ENCODE measurements at places on chromosomes 6 and 20.

DNA sequence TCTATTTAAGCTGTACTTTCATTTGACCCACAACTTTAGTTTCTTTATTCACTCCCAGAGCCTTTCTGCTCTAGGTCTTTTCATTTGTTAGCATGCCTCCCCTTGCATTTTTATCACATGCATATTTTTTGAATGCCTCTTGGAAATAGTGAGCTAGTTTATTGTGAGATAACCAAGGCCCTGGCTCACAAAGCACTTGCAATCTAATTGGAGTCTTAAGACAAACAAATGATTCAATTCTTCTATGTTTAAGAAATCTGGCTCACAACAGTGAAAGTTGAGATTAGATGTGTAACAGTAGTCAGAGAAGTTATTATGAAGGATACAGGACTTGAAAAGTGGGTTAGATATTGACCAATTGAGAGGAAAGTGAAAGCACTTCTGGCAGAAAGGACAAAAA lies 173.4 kb downstream of the MOXD1 start:
- no peak for DNase-seq

- DNase-seq = peak; percentile 26
Observed at GRCh38 chr6:83592770-83593394, 80.5 kb downstream of the PRSS35 start.

DNA sequence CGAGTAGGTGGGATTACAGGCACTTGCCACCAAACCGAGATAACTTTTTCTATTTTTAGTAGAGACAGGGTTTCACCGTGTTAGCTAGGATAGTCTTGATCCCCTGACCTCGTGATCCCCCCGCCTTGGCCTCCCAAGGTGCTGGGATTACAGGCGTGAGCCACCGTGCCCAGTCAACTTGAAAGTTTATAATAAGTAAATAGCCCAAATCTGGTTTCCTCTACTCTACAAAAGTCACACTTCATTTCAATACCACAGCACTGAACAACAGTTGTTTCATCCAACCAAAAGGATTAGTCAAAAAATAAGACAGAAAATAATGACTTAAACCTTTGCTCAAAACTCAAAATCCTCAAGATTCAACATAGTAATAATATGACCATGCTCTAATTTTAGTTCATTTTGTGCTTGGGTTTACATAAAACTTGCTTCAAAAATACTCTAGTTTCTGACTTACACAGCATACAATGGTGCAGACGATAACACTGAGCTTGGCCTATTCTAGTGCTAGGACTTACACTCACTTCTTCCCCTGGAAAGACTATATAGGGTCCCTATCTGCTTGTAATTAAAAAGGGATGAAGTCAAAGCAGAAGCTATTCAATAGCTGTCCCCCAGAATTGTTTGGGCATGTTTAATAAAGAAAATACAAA lies 56.7 kb downstream of the NT5E start:
- no peak for DNase-seq

DNA sequence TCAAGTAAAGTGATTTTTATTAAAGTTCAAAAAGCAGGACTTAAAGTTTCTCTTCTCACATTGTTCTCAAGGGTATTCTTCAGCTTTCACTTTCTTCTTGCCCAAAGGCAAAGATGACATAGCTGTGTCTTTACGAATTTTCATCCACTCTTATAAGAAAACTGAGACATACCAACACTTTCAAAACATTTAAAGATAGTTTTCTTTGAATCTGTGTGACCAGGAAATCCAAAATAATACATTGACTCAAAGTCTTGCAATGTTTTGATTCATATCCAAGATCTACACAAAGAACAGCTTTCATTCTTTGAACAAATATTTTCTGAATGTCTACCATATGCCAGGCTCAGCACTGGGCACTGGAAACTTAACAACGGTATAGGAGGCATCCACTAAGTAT lies 117.9 kb downstream of the SIM1 start:
- DNase-seq = no peak

DNA sequence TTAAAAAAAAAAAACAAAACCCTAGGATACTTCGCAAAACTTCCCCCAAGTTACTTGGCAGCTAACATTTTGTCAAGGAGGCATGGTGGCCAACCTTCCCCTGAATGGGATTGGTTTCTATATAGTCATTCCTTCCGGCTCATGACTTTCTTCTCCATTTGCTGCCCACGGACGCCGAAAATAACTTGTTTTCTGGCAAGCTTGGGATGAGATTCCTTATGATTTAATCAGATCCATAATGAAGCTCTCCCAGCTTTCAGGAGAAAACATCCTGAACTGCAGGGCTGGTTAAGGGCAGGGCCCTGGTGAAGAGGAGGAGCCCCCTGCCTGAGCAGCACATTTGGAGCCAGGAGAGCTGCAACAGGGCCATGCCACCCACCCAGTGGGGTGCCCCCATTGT lies 49.9 kb downstream of the PPP1R16B start:
- no peak for DNase-seq

DNA sequence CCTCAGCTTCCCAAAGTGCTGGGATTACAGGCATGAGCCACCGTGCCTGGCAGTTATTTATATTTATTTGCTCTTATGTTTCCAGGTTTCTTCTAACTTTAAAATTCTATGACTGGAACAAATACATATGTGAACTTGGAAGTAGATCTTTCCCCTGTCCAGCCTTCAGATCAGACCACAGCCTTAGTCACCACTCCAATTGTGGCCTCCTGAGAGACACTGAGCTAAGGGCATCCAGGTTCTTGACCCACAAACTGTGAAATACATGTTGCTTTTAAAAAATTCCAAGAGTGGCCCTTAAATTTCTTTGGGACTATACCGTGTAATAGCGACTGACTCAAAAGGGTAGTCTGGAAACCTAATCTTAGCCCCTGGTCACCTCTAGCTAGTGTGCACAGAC lies 1.5 kb upstream of the ADGRG6 start:
- DNase-seq = no peak

DNA sequence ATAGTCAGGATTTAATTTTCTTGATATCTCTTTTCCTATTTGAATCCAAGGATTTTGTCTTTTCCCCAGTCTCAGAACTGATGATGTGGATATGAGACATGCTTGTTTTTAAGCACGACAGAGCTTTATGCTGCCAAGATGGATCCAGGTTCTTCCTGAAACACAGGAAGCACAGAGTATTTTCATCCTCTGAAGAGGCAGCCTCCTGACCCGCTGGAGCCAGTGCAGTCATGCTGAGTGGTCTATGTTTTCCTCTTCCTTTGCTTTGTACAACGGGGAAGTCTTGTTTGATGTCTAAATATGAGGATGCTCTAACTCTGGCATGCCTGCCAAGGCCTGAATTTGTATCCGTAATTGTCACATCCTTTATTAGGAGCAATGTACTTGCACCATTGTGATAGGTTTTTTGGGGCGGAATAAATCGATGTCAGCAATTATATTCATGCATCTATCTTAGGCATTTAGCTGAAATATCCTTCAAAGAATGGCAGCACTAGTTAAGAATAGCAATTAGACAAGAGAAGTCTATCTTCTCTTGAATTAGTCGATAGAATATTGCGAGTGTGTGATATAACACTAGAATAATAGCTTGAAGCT lies 407.1 kb upstream of the JAG1 start:
- no peak for DNase-seq

DNA sequence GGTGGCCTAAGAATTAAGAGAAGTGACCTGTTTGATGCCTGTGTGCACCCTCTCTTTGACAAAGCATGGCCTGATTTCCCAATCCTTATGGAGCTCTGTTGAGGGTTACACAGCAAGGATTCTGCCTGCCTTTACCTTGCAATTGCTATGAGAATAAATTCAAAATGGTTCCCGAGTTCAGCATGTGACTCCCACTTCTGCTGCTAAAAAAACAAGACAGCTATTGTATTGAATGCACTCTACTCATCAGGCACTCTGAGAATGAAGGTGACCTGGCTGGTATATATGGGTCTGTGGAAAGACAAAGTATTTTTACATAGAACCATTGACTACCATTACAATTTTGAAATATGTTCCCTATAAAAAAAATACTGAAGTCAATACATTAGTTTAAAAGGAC lies 190.3 kb downstream of the ATXN1 start:
- DNase-seq = no peak

DNA sequence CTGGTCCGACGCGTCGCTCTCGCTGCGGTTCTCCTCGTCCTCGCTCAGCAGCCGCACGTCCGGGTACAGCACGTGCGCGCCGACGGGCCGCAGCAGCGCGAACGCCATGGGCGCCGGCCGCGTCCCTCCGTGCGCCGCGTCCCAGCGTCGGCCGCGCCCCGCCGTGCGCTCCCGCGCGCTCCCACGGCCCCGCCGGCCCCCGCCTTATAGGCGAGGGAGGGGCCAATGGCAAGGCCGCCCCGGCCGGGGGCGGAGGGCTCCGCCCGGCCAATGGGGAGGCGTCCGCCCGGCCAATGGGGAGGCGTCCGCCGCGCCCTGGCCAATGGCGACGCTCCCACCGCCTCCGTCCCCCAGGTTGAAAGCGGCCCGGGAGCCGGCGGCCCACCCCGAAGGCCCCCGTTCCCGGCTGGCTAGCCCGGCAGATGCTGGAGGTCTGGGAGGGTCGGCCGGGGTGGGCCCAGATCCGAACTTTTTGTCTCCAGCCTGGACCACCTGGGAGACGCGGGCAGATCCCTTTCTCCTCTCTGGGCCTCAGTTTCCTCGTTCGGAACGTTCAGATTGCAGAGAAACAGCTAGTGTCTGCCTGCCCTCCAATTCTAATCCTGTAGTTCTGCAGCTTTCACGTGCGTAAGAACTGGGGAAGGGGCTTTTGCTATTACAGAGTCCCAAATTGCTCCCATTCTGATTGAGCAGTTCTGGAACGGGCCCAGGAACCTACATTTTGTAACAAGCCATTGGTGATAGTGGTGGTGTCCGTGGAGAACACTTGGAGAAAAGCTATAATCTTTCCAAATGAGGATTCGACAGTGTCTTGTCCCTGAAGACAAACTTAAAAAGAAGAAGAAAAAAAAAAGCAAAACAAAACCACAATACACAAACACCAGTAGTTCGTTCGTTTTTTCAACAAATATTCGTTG lies at the start of gene TCF15:
TSS of gene TCF15 (minus strand) at position 180 of the 917 bp plus-strand sequence. CDS start at position 108, 72 bp downstream.
- peak; percentile 75 for DNase-seq

DNA sequence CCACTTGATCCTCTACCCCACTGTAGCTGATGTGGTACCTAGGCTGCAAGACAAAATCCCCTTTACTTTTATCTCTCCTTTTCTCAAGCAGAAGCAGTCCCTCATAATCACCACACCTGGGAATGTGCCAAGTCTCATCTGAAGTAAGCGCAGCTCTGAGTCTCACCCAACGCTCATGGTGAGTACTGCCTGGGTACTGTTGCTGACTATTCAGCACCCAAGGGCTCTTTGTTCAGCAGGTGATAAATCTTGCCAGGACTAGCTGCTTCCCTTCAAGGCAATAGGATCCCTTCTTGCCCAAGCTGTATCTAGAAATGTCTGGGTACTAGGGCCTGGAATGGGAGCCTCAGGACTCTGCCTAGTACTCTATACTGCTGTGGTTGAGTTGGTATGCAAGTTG lies 70.9 kb downstream of the GCLC start:
- no peak for DNase-seq

- DNase-seq = peak; percentile 60
Observed at GRCh38 chr20:61257611-61258010, 5.5 kb downstream of the CDH4 start.

DNA sequence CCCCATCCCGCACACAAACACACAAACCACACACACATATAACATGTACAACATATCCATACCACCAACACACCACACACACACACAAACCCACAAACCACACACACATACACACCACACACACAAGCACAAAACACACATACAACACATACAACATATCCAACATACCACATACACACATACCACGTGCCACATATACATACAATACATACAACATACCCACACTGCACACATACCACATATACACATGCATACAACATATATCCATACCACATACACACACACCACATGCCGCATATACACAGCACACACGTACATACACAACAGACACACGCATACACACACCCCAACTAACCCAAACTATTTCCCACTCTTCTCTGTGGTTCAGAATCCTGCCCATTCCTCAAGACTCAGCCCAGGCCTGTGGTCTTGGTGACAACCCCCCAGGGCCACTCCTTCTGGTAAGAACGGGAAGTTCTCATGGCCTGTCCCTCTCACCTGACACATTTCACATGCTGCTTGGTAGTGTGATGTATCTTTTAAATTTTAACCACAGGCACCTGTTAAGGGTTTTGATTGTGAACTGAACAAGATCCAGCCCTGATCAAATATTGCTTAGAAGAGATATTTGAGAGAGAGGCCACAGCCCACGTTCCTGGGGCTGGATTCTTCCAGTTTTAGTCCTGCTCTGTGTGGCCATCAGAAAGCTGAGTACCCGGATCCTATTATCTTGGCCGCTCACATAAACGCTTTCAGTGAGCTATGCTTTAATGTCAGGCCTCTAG lies 55.9 kb upstream of the KCNK16 start:
- no peak for DNase-seq

DNA sequence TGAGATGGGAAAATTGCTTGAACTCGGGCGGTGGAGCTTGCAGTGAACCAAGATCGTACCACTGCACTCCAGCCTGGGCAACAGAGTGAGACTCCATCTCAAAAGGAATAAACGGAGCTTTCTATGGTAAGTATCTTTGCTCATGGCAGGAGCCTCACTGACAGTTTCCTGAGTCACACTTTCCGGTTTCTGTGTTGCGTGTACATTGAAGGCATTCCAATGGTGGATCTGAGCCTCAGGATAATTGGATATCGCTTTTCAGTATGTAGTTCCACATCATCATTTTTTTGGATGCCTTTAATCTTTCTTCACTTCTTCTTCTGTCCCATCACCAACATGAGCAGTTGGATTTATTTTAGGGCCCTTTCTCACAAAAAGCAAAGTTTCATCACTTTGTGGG lies 28.6 kb upstream of the GTSF1L start:
- no peak for DNase-seq

DNA sequence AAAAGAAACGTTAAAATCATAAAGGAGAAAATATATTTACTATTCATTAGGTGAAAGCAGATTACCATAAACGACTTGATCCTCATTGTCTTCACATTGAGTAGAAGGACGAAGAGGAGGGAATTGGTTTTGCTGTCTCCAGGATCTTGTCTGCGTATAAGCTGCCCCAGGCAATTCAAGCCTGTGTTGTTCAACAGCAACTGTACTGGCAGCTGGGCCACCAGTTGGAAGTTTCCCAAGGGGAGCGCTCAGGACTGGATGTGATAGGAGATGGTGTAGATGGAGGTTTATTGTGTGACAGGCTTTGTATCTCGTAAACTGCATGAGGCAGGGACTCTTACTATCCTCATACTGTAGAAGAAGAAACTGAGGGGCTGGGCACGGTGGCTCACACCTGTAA lies 3.9 kb upstream of the FANCE start:
- peak; percentile 63 for DNase-seq

- DNase-seq = no peak
Observed at GRCh38 chr20:1870792-1871550, 24.2 kb upstream of the SIRPA start.

GRCh38 chr20:36062799-36063198 lies 91.7 kb upstream of the EPB41L1 start:
- DNase-seq = no peak

GRCh38 chr20:9617940-9618339 lies 103.5 kb downstream of the LAMP5 start:
- DNase-seq = peak; percentile 30

Data from BE2C (cell line).